ENCODE measurements at places on chromosomes 4 and X.

DNA sequence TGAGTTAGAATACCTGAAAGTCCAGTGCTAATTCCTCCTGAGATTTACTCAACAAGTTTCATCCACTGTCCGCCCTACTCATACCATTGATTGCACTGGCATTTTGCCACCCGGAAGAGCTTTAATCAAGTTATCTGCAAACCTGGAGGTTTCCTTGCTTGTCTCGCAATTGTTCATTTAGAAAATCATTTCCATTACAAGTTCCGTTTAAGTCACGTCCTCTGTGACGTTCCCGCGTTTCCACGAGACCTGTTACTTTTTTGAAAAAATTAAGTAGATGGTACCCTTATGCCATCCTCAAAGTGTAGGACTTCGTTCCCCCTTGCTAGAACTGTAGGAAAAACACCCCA, 761 bp upstream of the FRYL start:
- peak; percentile 42 for DNase-seq
- no peaks in the 10 kb centered on the region for H3K27me3 ChIP-seq
- H3K27ac ChIP-seq, result peak overlapping the region; percentile 95
- peaks cover 6% of the 10 kb centered on the region for H3K36me3 ChIP-seq

DNA sequence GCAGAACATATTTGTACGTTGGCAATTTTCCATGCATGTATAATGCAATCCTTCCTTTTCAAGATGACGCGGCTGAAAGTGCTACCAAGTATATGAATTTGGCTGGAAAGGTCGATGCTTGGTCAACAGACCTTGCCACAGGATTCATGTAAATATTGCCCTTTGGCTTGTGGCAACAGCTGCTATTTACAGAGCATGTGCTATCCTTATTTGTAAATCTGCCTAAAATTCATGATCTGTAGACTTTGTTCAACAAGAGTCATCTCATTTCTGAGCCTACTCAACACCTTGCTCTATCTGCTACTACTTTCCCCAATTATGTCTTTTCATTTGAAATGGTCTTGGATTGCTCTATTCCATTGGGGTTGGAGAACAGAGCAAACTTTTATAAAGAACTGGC, 1.9 kb upstream of the SMARCA1 start:
- no peak overlapping the region for H3K4me3 ChIP-seq
- no peak overlapping the region for H3K27ac ChIP-seq
- H3K4me1 ChIP-seq, result peaks cover 6% of the 10 kb centered on the region
- peaks cover 26% of the 10 kb centered on the region for H3K27me3 ChIP-seq
- H3K36me3 ChIP-seq, result no peaks in the 10 kb centered on the region
- DNase-seq, result no peak

DNA sequence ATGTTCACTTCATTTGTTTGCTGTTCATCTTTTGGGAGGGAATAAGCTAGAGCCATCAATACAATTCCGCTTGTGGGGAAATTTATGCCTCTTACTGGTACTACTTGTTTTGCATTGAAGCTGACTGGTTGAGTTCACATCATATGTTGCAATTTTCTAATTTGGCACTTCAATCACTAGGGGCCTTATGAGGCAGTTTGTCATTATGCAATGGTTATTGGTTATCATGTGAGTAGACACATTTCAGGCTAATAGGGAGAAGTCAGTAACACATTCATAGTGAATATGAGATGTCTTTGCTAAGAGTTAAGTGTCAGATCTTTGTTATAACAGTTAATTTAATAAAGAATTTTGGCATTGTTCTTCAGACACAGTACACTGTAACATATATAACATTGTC, 5.0 kb downstream of the RPL36A start:
- H3K36me3 ChIP-seq, result peaks cover 46% of the 10 kb centered on the region
- H3K27me3 ChIP-seq, result no peaks in the 10 kb centered on the region
- DNase-seq, result no peak
- no peak overlapping the region for H3K27ac ChIP-seq

DNA sequence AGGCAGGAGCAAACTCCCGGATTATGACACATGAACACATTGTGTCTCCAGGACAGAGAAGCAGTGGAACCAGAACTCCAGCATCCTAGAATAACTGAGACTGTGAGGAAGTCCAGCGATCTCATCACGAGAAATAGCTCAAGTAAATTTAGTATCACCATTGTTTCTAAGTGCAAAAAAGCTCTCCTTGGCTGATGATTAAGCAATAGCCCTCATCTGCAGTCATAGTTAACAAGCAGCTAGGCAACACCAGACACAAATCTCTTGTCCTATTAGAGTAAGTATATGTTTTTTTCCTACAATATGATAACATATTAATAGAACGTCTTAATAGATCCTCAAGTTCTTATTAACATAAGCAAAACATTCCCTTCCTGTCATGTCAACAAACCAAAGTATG, 2.4 kb upstream of the CFAP299 start:
- no peaks in the 10 kb centered on the region for H3K36me3 ChIP-seq
- peaks cover 17% of the 10 kb centered on the region for H3K27me3 ChIP-seq
- H3K4me1 ChIP-seq, result peaks cover 13% of the 10 kb centered on the region
- no peak overlapping the region for H3K4me3 ChIP-seq
- no peak for DNase-seq

DNA sequence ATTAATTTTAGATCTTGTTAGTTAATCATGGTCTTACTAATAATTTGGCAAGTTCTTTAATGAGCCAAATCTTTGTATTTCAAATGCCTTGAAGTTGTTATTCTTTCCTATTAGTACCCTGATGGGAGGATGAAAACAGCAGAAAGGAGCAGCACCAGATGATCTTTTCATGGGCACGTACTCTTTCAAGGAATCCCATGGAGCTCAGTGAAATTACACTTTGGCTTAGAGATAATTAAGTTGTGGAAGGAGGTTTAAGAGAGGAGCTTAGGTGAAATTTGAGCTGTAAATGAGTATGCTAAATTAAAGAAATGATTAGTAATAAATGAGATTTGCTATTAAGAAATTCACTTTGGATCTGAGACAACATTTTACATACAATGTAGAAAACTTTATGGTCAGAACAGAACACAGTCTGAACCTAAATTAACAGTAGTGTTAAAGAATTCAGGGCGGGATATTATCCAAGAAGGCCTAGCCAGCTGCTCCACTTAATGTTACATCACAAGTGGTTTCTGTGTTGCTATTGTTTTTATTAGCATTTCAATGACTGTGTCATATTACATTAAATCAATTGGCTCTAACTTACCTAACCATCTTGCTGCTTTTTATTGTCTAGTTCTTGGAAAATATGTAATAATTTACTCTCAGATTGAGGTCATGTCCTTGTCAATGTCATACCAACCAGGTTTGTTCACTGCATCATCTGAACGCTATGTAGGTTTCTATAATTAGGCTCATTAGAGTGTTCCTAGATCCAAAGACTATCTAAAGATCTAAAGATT, 3.9 kb downstream of the MTHFD2L start:
- H3K4me3 ChIP-seq, result no peak overlapping the region
- peaks cover under 1% of the 10 kb centered on the region for H3K27me3 ChIP-seq
- H3K4me1 ChIP-seq, result peaks cover 31% of the 10 kb centered on the region

DNA sequence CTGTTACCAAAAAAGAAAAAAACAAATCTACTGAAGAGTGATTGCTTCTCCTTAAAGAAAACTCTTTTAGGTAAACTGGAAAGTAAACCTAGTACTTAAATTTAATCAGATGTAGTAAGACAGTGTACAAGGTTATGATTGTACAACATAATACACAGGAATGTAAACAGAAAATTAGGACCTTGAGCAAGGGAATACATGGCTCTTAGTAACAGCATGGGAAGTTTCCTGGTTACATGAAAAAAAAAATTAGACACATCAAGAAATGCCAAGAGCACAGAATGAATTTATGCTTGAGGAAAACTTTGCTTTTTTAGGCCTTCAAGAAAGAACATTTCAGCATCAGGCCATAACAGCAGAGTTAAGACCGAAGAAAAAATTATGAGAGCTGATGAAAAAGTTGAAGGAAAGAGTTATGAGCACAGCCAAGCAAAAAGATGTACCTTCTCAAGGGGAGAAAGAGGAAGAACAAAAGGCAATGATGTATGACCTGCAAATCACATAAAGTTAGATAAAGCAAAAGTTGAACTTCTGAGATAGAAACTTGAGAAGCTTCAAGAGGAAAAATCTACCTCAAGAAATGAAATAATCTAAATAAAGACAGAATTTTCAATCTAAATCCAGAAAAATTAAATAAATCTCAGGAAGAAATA, 311.6 kb downstream of the GALNTL6 start:
- H3K27me3 ChIP-seq, result no peaks in the 10 kb centered on the region
- no peaks in the 10 kb centered on the region for H3K4me1 ChIP-seq
- H3K36me3 ChIP-seq, result no peaks in the 10 kb centered on the region
- no peak overlapping the region for H3K4me3 ChIP-seq
- DNase-seq, result no peak
- H3K27ac ChIP-seq, result no peak overlapping the region

GRCh38 chr4:165682611-165683010, 190.4 kb upstream of the TLL1 start:
- no peak for DNase-seq
- H3K27me3 ChIP-seq, result no peaks in the 10 kb centered on the region
- H3K36me3 ChIP-seq, result no peaks in the 10 kb centered on the region
- no peak overlapping the region for H3K27ac ChIP-seq
- H3K4me3 ChIP-seq, result no peak overlapping the region
- no peaks in the 10 kb centered on the region for H3K4me1 ChIP-seq

Measured in activated CD4-positive, alpha-beta T cell treated with anti-CD3 and anti-CD28 coated beads, Interleukin-2, amount 10 ng/mL, durations not matched to agents 7 days and 5 days (primary cell).